ENCODE measurements at places on chromosomes 4 and X. TPM values are rescaled to one million over a fixed set of nuclear protein-coding genes. Genes with fewer than 3 reads are reported as not detected.

TREX2 gene
- total RNA-seq = 1.1 TPM

PNMA6F gene
- total RNA-seq = not detected

TRIM61 gene
- not detected for total RNA-seq

CCDC160 gene
- total RNA-seq = not detected

BTC gene
- 0.57 TPM for total RNA-seq

TENT5D gene
- total RNA-seq = not detected

IDUA gene
- 6.9 TPM for total RNA-seq
